Fibroblast of mammary gland (primary cell): ENCODE measurements at places on chromosomes 1 and 21.

DNA sequence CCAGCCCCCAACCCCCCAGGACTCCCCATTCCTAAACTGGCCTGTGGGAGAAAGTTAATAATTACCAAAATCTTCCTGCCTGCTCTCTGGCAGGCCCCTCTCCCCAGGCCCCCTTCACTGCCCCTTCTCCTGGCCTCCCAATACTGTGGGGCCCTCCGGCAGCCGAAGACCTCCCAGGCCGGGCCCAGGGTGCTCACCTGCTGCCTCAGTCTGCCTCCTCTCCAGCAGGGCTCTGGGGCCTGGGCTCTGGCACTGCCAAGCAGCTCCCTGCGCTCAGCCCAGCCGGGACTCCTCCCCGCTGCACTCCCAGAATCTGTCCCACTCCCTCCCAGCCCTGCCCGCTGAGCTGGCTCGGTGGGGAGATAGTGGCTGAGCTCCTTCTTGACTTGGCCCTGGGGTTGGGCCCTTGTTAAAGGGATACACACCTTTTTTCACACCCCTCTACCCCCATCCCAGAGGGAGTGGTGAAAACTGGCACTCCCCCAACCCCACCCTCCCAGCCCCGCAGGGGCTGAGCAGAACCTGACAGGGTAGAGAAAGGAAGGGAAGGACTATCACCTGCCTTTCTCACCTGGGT, at the start of gene S100A16:
S100A16 (minus strand) TSS at position 383 of the 577 bp plus-strand sequence. CDS start 4,986 bp downstream, outside the sequence.
- DNase-seq, result peak; percentile 68

- DNase-seq, result no peak
Observed at GRCh38 chr1:34697818-34698217, 57.0 kb upstream of the GJB5 start.

DNA sequence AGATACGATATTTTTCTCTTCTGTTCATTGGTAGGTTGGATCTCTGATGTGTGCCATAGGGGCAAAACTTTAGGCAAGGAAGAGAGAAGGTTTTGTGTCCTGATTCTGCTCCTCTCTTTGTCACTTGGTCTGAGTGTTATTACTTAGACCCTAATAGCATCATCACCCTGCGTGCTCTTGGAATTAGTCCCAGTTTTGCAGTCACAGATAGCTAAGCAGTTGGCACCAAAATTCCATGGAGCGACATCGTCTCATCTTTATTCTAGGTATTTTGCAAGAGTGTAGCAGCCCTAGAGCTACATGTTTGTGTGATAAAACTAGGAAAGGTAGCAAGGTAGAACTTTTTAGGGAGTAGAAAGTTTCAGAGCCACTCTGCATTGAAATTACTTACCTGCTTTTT, 23.8 kb downstream of the PIP5K1A start:
- DNase-seq, result peak; percentile 33

- peak; percentile 94 for DNase-seq
Observed at GRCh38 chr1:150922519-150922975, 3.6 kb upstream of the SETDB1 start.

GRCh38 chr21:45818276-45818903, 163.2 kb upstream of the COL6A1 start:
- peak; percentile 95 for DNase-seq

DNA sequence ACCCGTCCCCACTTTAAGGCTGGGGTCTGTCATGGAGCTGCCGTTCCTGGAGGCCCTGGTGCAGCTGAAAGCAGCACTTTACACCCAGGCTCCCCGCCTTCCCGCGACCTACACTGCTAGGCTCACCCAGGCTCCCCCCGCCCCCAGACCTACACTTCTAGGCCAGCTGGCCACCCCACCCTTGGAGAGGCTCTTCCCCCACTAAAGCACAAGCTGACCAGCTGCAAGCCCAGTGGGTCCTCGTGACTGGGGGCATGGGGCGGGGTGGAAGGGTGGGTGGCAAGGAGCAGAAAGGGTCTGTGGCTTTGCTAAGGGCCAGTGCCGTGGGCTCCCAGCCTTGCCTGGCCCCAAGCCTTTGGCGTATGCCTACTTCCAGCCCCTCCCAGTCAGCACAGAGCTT, 9.7 kb upstream of the ARHGEF16 start:
- no peak for DNase-seq

- DNase-seq, result peak; percentile 86
Observed at GRCh38 chr1:41432481-41433280, 51.8 kb downstream of the EDN2 start.

- DNase-seq, result no peak
Observed at GRCh38 chr1:2558420-2558819, 2.2 kb downstream of the TNFRSF14 start.

DNA sequence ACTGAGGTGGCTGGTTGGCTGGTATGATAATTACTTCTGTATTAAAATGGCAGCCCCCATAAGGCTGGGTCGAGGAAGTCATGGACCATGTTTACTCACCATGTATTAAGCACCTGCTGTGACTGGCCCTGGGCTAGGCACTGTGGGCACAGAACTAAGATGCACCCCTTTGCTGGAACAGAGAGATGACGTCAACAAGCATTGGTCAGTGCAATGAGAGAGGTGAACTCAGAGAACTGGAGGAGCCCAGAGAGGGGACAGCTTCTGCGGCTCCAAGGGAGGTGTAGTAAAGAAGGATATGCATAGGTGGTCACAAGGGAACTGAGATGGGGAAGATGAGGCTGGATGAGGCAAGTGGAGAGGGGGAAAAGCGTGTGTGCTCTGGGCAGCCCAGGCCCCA, 88.7 kb downstream of the KAZN start:
- no peak for DNase-seq

GRCh38 chr1:222097588-222097987, 355.7 kb upstream of the DUSP10 start:
- DNase-seq, result no peak

- peak; percentile 87 for DNase-seq
Observed at GRCh38 chr1:240474133-240474614, 137.8 kb downstream of the GREM2 start.

DNA sequence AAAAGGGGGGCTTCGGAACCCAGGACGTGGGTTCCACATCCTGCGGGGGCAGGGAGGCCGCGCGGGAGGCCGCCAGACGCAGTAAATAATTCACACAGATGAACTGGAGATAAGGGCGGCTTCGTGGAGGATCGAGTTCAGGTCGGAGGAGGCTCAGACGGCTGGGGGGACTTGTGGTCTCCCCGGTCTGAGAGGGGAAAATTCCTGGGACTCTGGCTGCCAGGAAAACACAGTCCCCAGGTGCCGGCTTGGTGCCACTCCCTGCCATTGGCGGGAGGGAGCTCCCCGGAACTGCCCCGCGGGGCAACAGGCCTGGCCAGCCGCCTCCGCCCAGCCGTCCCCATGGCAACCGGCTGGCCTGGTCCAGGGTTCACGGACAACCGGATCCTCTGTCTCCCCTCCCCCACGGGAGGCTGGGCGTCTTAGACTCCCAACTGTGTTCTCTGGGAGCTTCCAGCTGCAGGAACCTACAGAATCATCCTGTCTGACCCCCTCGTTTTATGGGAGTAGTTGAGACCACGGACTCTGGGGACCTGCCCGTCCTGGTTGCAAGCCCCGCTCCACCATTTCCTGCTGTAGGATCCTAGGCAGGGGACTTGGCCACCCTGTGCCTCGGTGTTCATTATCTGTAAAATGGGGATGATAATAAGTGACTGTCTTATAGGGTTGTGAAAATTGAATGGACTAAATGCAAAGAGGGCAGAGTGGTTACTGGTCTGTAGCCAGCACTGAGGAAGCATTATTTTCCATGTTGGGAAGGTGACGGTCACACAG, 9.6 kb downstream of the CAMK2N1 start:
- DNase-seq, result no peak
